ENCODE measurements at places on chromosomes 16 and 17.

- no peak for DNase-seq
These were observed 18.5 kb upstream of the HEXD start for GRCh38 chr17:82399601-82400101.

DNA sequence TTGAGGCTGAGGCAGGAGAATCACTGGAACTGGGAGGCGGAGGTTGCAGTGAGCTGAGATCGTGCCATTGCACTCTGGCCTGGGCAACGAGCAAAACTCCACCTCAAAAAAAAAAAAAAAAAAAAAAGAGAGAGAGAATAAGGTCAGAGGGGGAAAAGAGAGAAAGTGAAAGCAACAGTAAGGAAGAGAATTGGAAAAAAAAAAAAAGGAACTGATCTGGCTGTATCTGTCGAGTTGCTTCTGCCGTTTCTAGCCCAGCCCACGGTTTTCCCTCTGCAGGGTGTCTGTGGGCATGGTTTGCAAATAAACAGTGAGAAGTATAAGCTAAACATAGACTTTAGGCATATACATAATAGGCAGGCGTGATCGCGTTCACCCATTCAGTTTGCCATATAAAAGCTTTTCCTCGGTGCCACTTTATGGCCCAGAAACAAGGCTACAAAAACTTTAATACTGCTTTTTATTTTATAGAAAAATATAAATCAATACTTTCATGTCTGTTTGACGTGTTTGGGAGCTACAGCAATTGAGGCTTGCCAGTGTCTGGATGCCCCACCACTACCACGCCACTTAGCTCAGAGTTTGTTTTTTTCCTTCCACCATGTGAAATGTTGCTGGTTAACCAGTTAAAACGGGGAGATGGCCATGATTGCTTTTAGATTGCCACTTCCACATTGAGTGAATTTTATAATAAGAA lies 436.7 kb downstream of the MAF start:
- no peak for DNase-seq

GRCh38 chr17:74018115-74018514 lies 185.4 kb upstream of the RPL38 start:
- DNase-seq: no peak

DNA sequence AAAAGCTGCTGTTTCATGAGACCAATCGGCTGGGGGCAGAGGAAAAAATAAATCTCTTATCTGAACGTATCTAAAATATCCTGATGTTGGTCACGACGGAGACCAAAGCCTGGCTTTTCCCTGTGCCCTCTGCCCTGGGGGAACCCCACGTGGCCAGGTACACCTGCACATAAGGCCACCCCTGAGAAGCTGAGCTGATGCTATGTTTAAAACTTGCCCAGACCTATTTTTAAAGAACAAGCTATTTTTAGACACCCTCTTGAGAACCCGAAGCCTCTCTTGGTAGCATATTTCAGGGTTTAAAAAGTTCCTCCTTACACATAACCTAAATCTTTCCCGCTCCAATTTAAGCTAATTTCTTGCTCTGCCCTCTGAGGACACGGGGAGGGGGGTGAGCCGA lies 210.4 kb downstream of the GSG1L start:
- no peak for DNase-seq

GRCh38 chr17:57130708-57131461 lies 45.8 kb downstream of the AKAP1 start:
- no peak for DNase-seq

- DNase-seq: no peak
These were observed 26.5 kb upstream of the XYLT2 start for GRCh38 chr17:50319306-50320004.

- DNase-seq: no peak
These were observed 12.3 kb upstream of the MPRIP start for GRCh38 chr17:17029938-17030337.

DNA sequence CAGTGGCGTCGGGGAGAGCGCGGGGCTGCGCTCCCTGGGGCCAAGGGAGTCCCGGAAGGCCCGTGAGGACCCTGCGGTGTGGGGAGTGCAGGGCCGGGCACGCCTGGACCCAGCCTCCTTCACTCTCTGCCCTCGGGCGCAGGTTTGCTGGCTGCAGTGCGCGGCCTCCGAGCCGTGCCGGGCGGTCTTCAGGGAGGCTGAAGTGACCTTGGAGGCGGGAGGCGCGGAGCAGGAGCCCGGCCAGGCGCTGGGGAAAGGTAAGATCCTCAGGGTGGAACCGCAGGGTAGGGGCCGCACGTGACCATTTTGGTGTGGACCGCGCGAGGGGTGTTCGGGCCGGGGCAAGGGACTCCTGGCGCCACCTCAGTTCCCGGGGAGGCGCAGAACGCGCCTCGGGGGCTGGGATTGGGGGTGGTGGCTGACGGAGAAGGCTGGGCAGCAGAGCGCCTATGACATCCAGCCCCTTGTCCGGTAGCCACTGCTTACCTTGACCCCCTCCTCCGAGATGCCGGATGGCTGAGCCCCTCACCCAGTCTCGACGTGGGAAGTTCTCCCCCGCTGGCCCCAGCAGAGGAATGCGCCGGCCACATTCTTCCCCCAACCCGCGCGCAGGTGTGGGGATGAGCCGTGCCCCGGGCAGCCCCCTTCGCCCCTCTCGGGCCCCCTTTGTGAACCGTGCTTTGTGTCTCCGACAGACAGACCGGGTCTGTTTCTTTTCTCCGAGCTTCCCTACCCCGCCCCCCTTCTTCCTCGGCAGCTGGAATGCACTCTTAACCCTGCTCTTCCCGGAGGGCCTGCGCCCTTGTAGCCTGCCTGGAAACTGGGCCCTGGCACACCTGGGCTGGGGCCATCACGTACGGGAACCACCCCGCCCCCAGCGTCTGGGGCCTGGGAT lies 631 bp downstream of the CDH3 start:
- no peak for DNase-seq

- no peak for DNase-seq
These were observed 204.7 kb upstream of the CIBAR2 start for GRCh38 chr16:85316944-85317343.

DNA sequence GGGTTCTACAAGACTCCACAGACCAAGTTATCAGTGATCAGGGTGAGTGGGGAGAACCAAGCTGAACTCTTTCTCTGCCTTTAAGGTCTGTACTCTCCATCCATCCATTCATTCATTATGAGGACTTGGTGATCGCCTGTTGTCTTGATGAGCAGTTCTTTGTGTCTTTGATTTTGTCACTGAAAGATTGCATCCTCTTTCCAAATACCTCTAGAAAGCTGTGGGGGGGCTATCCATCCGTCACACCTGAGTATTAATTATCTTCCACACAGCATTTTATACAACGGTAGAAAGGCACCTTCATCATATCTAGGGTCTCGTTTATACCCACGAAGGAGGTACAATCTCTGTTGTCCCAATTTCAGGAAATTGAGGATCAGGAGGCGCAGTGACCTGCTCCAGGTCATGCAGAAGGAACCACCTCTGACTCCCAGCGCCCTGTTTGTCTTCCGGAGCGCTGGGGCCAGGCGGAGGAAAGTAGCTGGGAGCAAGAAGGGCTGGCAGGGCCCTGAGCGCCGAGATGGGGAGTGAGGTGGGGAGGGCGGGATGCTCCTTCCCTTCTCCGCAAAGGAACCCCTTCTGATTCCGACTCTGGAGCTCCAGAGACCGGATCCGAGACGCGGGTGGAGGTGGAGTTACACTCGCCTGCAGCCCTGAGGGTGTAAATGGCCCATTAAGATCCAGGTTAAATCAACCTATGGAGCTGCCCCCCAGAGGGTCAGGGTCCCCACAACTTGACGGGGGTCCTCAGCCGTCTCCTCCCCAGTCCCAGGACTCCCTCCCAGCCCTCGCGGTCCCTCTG lies 605 bp upstream of the ABAT start:
- no peak for DNase-seq

- peak; percentile 75 for DNase-seq
These were observed 949 bp downstream of the UBTF start for GRCh38 chr17:44218344-44219107.

DNA sequence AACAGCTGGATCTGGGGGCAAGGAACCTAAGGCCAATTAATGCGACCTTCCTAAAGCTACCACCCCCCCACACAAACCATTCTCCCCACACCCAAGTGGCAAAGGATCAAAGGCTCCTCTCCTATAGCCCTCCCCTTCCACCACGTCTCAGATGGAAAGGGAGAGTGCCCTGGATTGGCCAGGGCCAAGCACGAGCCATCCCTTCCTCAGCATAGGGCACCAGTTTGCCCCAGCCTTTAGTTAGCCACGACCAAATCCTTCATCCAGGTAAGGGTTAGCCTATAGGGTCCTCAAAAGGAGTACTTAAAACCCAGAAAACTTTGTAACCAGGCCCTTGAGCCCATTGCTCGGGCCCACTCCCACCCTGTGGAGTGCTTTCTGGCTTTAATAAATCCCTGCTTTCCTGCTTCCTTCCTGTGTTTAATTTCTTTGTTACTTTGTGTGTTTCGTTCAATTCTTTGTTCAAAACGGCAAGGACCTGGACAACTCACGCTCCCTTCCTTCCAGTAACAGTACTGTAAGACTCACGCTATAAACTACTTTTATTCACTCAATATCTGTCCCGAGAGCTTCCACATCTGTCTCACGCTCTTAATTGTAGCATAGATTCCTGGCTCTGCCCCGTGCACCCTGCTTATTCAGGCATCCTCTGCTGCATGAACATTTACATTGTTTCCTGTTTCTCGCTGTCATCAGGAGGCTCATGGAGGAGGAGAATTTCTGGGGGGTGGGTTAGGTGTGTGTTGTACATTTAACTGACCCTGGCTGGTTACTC lies 62.3 kb downstream of the TNFRSF13B start:
- DNase-seq: no peak

GRCh38 chr16:30539000-30539964 lies 4.6 kb upstream of the ZNF747 start:
- no peak for DNase-seq

DNA sequence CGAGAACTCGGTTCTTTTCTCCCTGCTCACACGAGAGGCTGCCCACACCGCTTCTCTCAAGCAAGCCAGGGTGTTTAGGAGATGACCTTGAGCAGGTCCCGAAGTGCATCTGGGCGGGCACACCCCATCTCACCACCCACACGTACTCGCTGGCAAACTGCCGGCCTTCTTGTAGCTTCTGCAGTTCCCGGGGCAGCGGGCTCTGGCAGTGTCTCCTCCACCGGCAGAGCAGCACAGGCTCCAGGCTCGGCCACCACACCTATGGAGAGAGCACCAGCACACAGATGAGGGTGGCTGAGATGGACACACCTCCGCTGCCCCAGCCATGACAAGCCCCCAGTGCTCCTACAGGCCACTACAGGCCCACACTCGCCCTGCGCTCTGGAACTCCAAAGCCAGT lies 23.5 kb downstream of the ZNF276 start:
- DNase-seq: no peak

- DNase-seq: no peak
These were observed 7.3 kb downstream of the NACA2 start for GRCh38 chr17:61583660-61584264.

DNA sequence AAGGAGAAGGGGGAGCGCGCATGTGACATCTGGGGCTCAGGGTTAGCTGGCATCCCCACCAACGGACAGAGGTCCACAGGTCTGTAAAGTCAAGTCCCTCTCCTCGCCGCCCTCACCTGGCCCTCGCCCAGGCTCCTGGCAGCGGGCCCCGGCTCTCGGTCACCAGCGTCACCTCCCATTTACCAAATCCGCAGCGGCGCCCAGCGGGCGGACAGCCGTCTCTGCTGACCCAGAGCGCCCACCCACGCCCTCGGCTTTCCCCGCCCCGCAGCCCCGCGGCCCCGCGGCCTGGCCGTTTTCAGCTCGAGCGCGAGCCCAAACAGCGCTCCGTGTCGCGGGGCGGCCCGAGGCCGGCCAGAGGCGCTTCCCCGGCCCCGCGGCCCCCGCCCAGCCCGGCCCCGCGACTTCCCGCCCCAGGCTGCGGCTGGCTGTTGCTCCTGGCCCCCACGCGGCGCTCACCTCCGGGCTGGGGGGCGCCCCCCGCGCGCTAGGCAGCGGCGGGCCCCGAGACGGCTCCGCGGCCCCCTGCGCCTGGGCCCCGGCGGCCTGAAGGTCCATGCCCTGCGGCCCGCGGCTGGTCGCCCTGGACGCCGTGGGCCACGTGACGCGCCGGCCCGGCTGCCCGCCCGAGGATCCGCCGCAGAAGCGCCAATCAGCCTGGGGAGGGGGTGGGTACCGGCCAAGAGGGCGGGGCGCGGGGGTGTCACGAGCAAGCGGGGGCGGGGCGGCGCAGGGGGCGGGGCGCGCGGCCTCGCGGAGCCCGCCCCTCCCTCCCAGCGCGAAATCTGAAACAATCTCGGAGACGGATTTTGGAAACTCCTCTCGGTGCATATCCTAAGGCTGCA lies at the start of gene COPRS:
Gene COPRS (minus strand): TSS at position 603 of the 845 bp plus-strand sequence. CDS start 45 bp downstream, at position 558.
- DNase-seq: peak; percentile 23

GRCh38 chr17:34843682-34844081 lies 117.6 kb downstream of the CCT6B start:
- DNase-seq: no peak

GRCh38 chr17:31564291-31564690 lies 172.8 kb downstream of the RAB11FIP4 start:
- DNase-seq: no peak

DNA sequence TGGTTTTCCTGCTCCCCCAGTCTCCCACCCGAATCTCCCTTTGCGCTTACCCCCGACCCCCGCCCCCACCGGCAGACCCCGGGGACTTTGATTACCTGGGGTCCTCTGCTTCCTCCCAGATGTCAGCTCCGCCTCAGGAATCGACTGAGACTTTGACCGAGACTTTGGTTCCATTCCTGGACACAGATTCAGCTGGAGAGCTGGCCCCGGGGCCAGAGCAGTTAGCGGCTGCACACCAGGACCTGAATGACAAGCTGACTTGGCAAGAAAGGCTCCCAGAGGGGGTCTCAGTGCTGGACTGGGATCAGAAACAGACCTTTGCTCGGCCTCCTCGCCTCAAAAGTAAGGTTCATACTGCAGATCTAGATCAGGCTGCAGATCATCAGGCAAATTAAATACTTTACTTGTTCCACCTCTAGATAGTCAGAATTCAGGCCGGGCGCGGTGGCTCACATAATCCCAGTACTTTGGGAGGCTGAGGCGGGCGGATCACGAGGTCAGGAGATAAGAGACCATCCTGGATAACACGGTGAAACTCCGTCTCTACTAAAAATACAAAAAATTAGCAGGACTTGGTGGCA lies 60.3 kb upstream of the FBXO47 start:
- no peak for DNase-seq

DNA sequence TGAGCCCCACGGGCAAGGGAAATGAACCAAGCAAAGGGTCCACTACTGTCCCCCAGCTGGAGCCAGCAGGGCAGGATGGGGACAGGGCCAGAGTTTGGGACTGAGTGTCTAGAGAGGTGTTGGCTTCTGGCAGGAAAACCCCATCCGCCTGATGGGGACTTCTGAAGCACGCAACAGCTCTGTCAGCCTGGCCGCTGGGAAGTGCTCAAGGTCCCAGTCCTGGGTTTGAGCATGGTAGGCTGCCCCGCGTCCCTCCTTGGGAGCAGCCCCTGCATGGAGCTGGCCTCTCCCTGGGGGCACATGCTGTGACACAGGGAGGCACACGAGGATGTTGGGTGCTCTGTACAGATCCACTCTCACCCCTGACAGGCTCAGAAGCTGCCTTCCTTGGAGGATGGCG lies 14.6 kb downstream of the ACE start:
- DNase-seq: no peak

- no peak for DNase-seq
These were observed 41.7 kb downstream of the SOX9 start for GRCh38 chr17:72162569-72162968.

Measured in NCI-H1048 (cell line).